Stimulated activated CD4-positive, alpha-beta T cell treated with anti-CD3 and anti-CD28 coated beads, Interleukin-12 subunit alpha, Interleukin-12 subunit beta, amount 100 ng/mL, for 48 hours (primary cell): ENCODE measurements at places on chromosomes 13 and 19.

DNA sequence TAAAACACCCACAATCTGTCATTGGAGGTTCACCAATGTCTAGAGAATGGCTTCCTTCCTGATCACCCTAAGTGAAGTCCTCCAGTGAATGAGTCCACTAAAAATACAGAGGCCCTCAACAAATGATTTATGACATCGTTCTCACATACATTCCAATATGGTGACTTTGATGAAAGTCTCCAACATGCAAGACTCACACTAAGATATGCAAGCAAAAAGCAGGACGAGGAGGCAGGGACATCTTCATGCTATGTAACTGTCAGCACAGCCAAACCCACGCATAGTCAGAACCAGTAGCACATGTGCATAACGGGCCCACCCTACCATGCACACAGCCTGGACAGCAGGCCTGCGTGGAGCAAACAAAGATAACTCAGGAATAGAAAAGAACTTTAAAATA is 16.6 kb upstream of the LSM14A start:
- no peak for DNase-seq

DNA sequence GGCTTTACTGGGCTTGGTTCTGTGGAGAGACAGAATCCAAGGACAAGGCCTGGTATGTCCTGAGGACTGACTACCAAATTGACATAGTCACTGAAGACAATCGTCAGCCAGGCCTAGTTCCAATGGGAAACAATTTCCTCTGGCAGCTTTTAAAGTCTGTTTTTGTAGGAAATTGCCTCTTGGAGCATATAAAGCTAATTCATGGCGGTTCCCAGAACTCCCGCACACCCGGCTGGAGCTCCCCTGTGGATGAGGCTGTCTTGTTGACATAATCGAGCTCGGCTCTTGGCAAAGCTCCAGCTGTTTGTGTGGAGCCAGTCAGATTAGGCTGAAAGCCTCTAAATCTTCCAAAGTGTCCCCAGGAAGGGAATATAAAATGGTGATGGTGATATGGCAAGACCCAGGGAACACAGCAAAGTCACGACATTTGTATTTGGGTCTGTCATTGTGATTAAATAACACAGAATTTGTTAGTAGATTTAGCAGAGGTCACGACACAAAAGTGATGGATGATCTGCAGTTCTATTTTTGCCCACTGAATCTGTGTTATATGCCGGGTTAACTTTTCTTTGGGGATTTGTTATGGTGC is 395.0 kb downstream of the PCDH9 start:
- DNase-seq, result no peak

- DNase-seq, result peak; percentile 9
These were observed 1.1 kb downstream of the LSM14A start for GRCh38 chr19:34173193-34173956.

DNA sequence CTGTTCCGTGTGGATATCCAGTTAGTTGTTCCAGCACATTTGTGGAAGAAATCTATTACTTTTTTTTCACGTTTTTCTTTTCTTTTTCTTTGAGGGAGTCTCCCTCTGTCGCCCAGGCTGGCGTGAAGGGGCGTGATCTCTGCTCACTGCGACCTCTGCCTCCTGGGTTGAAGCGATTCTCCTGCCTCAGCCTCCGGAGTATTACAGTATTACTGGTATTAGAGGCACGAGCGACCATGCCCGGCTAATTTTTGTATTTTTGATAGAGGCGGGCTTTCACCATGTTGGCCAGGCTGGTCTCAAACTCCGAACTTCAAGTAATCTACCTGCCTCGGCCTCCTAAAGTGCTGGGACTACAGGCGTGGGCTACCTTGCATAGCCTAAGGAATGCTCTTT is 43.6 kb downstream of the ZNF611 start:
- no peak for DNase-seq

DNA sequence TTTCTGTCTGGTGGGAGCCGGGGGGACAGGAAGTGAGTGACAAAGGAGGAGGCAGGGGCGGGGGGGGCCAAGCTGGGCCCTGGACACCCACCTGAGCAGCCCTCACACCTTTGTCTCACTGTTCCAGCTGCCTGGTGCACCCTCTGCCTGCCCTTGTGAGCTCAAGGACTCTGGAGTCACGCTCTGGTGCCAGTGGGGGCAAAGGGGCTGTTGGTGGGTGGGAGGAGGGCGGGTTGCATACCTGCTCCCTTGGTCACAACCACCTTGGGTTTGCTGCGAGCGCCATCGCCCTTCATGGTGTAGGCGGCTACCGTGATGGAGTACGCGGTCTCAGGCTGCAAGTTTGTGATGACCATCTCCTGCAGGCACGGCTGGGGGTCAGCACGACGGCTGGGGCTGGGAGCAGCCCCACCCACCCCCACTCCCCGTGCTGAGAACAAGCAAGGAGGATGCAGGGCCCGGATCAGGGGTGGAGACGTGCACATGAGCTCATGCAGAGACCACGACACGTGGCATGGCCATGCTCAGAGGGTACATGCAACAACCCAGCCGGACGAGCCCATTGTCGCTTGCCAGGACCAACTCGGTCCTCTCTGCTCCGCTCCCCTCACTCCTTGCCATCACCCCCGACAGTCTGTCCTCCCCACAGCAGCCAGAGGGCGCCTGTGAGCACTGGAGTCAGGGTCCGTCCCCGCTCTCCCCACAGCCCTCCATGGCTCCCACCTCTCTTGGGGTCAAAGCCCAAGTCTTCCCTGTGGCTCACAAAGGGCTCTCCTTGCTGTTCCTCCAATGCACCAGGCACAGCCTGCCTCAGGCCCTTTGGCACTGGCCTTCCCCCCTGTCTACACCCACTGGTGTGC is 114.9 kb downstream of the PTPRS start:
- DNase-seq, result no peak

DNA sequence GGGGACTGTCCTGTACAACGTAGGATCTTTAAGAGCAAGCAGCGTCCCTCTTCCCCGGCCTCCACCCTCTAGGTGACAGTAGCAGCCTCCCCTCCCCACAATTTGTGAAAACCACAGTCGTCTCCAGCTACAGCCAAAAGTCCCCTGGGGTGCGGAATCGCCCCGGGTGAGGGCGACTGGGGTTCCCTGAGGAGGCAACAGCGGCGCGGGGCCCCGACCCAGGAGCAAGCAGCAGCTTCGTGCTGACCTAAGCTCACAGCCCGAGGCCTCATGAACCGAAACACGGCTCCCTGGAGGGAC is 322 bp downstream of the ZNF558 start:
- DNase-seq, result no peak

GRCh38 chr13:33531484-33531883 is 245.9 kb upstream of the STARD13 start:
- DNase-seq, result no peak

GRCh38 chr13:80716610-80717081 is 375.7 kb upstream of the SPRY2 start:
- DNase-seq, result no peak

- DNase-seq, result no peak
These were observed 79.8 kb upstream of the SLITRK6 start for GRCh38 chr13:85879014-85879413.

GRCh38 chr19:40692212-40692551 is 1.7 kb upstream of the NUMBL start:
- DNase-seq, result no peak

DNA sequence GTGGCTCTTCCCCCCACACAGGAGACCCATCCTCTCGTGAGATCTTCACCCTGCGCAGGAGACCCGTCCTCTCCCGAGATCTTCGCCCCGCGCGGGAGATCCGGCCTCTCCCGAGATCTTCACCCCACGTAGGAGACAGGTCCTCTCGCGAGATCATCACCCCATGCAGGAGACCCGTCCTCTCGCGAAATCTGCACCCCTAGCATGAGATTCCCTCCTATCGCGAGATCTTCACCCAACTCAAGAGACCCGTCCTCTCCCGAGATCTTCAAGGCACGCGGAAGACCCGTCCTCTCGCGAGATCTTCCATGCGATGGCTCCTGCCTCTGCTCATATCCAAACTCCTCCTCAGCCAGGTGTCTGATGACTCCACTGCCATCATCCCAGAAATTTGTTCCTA is 24.3 kb downstream of the LAIR2 start:
- no peak for DNase-seq

- no peak for DNase-seq
These were observed 8.8 kb upstream of the LRCH1 start for GRCh38 chr13:46544208-46544607.

- DNase-seq, result no peak
These were observed 122.3 kb downstream of the B3GLCT start for GRCh38 chr13:31322026-31322425.

DNA sequence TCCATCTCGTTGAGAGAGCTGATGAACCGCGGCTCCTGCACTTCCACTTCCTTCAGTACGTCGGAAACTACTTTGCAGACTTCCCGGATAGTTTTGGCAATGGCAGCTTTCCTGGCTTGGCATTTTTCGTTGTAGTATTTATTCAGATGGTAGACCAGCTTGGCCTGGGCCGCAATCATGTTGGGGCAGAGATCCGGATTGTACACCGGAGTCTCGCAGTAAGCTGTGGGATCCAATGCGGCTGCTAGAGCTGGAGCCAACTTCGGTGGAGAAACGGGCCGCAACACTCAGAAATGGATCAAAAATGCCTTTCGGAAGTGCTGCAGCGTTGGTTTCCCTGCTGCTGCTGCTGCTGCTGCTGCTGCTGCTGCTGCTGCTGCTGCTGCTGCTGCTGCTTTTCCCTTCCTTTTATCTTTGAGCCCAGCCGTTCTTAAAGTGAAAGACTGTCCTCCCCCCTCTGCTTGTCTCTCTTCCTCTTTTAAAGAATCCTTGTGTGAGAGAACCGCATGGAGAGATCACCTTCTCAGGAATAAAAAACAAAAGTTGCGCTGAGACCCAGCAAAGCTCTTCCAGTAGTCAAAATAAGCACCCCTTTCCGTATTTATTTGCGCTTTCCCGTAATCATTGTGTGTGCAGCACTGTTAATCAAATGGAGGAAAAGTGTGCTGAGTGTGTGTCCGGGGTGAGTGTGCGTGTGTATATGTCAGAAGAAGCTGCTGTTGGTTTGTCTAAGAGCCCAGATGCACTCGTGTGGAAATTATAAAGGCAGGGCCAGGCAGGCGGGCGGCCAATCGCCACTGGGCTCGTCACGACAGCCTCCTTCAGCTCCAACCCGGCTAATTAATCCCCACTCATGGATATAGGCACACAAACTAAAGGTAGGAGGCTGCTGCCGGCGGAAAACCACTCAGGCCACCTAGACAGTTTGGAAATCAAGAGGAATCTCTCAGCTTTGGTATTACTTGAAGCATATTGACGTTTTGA is at the start of gene MAB21L1:
Gene MAB21L1 (minus strand): TSS at position 730 of the 984 bp plus-strand sequence. CDS start 551 bp downstream, at position 179.
- no peak for DNase-seq

GRCh38 chr19:51365211-51365964 is 800 bp downstream of the ETFB start:
- DNase-seq, result no peak

DNA sequence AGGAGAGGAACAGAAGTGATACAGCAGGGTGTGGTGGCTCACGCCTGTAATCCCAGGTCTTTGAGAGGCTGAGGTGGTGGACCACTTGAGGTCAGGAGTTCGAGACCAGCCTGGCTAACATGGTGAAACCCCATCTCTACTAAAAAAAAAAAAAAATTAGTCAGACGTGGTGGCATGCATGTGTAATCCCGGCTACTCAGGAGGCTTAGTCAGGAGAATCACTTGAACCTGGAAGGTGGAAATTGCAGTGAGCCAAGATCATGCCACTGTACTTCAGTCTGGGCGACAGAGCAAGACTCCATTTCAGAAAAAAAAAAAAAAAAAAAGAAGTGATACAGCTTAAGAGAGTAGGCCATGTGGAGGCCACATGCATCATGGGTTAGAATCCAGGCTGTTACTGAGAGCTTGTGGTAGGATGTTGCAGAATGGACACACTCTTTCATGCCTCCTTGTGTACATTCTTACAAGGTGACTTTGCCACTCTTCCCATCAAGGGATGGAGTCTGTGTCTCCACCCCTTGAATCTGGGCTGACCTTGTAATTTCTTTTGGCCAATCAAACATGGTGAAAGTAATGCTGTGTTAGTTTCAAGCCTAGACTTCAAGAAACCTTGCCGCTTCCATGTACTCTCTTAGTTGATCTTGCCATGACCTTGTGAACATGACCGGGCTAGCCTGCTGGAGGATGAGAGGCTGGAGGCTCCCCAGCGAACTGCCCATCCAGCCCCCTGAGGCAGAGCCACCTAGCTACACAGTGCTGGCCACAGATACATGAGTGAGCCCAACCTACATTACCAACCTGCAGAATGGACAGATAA is 12.3 kb downstream of the FAM187B start:
- DNase-seq, result no peak

DNA sequence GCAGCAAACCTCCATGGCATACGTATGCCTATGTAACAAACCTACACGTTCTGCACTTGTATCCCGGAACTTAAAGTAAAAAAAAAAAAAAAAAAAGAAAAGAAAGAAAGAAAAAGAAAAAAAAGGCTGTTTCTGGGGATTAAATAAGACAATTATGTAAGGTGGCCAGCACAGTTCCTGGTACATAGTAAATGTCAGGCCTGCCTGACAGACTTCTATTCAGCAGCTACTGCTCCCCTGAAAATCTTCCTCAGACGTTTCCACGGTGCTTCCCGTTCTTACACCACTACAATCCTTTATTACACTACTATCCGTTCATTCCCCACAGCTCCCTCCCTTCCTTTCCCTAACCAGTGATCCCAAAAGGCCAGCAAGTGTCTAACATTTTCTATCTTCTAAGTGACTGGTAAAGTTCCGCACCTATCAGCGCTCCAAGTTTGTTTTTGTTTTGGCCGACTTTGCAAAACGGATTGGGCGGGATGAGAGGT is 636 bp upstream of the RB1 start:
- no peak for DNase-seq

DNA sequence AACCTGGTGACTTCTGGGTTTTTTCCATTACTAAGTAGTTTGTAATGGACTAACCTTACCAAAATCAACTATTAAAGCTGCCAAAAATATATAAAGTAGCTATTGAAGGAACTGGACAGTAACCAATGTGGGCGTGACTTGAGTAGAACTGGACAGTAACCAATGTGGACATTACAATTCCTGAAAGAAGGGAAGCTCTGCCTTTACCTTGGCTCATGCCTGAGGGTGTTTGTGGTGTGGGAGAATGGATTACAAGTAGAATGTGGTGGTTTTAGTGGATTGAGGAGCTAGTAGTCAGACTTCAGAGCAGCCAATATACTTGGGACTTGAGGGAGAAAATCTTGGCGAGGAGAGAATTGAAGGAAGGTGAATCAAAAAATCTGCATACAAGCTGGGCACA is 17.5 kb downstream of the LRRC63 start:
- DNase-seq, result no peak
